ENCODE measurements at places on chromosomes 16 and 17.

- peak; percentile 35 for DNase-seq
Measured at GRCh38 chr17:17959520-17960361, 12.5 kb downstream of the TOM1L2 start.

DNA sequence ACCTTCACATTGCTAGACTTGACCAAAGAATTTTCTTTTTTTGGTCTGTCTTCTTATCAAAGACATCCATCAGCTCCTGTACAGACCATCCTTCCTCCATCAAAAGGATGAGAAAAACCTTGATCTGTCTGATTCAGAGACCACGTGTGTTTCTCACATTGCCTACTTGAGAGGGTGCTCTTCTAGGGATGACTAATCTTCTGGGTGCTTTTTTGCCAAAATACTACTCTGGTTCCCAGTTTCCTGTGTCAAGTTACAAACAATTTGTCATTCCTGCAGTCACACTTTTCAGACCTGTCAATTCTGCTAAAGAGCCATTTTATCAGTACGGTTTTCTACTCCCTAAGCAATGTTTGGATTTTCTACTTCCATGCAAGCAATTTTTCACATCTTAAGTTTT, 492.2 kb downstream of the CDH11 start:
- no peak for DNase-seq

GRCh38 chr17:77891602-77892001, 66.9 kb upstream of the TNRC6C start:
- DNase-seq, result no peak

DNA sequence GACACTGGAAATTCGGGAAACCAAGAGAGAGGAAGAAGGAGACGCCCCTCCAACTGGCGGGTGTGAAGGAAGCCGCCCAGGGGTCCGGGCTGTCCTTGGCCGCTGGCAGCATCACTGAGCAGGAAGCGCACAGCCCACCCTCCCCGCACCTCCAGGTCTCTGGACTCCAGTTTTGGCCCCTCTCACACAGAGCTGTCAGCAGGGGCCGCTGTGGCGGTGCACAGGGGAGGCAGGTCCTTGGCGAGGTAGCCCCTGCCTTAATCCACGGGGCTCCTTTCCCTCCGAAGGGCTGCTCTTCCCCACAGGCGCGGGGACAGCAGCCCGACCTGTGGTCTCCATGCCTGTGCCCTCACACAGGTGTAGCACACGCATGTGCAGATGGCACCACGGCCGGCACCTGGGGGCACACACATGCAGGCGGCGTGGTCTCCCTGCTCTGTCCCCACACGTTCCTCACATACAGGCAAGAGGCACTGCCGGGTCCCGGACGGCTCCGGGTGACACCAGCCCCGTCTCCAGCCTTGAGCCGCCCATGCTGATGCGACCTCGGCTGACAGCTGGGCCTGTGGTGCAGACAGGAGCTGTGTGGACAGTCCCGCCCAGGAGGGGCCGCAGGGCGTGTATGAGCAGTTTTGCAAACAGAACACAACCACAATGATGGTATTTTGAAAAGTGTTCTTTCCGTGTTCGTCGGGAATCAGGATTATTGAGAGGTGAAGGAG, 26.6 kb upstream of the CHMP6 start:
- no peak for DNase-seq

GRCh38 chr17:10077561-10078299, 120.7 kb downstream of the GAS7 start:
- DNase-seq, result no peak
